ENCODE measurements at places on chromosomes 1 and 21. TPM values are rescaled to one million over a fixed set of nuclear protein-coding genes. Genes with fewer than 3 reads are reported as not detected.

The CYP4A22 gene
- total RNA-seq = not detected

The LMOD1 gene
- total RNA-seq = 10.8 TPM

The NUP133 gene
- total RNA-seq = 27.9 TPM

The CFHR5 gene
- not detected for total RNA-seq

The MATN1 gene
- not detected for total RNA-seq

DNA sequence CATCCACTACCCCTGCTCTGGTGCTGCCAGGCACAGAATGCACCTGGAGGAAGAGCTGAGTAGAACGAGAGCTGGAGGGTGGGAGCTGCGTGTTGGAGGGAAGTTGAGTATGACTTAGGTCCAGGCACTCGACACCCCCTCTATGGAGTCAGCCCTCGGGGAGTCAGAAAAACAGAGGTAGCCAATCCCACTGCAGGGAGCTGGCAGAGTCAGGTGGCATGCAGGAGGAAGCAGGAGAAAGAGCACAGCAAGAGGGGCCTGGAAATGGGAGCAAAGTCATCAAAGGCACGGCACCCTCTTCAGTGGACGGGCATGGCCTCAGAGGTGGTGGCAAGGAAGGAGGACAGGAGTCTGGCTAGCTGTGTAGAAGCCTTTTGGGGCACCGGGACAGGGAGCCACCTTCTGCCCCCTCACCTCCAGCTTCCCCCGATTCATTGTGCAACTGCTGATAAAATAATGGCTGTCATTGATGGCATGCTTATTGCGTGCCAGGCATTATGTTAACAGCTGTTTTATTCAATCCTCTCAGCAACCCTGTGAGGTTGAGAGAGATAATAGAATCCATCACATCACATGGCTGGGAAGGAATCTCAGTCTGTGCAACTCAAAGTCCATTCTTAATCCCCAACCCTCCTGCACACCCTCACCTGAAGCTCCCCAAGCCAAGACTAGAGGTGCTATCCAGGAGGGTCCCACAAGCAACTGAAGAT, 42.0 kb downstream of the C1orf198 start:
- DNase-seq = no peak

- no peak for DNase-seq
These were observed 341.8 kb downstream of the ZNF326 start for GRCh38 chr1:90336552-90337324.

DNA sequence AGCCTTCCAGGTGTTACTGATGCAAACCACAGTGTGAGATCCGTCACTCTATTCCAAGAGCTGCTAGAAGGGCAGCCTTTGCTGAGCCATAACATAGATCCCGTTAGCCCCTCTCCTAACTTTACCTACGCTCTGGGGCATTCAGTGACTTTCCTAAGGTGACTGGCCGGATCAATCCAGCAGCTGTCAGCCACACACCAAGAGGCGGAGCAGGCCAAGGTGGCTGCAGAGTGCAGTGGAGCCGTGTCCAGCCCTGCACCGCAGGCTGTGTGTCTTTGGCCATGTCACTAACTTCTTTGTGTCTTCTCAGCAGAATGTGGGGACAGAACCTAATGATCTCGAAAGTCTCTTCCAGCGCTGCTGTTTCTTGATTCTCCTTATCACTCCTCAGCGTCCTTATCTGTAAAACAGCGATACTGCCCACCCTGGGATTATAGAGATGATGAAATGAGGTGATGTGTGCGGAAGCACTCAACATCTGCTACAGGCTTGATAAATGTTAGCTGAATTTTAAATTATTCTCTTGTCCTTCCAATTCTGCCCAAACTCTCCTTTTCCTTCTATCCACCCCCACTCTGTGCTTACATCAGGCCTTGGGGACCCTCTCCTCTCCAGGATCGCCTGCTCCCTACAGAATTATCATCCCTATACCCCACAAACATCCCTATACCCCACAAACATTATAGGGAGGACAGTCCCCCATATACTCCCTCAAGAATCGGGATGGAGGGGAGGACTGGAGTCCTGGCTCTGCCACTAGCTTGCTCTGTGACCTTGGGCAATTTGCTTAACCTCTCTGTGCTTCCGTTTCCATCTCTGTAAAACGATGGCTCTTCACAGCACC, 25.8 kb upstream of the LRRN2 start:
- no peak for DNase-seq

- DNase-seq = peak; percentile 92
These were observed 10.7 kb downstream of the CLCNKA start for GRCh38 chr1:16032388-16033102.

GRCh38 chr1:154983776-154984466, 777 bp downstream of the FLAD1 start:
- DNase-seq = no peak

GRCh38 chr1:60923389-60924087, 158.8 kb upstream of the NFIA start:
- DNase-seq = no peak

- DNase-seq = no peak
These were observed 90.8 kb downstream of the PPP1R12B start for GRCh38 chr1:202439308-202439707.

DNA sequence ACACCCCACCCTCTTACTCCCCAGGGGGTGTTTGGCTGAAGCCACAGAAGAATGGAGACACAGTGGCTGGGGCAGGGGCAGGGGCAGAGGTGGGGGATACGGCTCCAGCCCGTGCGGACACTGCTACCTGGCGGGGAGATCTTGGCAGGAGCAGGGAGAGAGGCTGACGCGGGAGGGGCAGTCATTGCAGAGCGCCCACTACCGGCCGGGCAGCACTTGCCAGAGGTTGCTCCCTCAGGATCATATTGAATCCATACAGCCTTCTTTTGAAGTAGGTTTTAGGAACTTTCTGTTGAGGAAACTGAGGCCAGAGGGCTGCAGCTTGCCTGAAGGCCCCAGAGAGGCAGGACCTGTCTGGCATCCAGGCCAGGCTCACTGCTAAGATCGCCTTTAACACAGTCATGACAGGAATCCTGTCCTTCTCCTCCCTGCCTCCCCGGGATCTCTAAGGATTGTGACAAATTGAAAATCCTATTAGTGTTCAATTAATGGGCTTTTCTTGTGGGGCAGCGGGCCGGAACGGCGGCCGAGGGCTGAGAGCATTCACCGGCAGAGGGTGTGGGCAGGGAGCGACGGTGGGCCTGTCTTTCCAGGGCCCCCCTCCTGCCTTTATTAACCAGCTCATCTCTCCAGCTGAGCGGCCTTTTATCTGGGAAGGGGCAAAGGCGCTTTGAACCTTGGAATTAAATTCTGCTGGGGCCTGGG, 65.5 kb upstream of the WNT4 start:
- DNase-seq = no peak

All from Right ventricle myocardium inferior (tissue), 1 donor.